NCI-H345 (cell line): ENCODE measurements at places on chromosomes 16 and 17.

GRCh38 chr17:43946781-43947180, 4.5 kb upstream of the PPY start:
- DNase-seq = no peak

GRCh38 chr17:31294231-31294630, 2.8 kb downstream of the OMG start:
- DNase-seq = no peak

DNA sequence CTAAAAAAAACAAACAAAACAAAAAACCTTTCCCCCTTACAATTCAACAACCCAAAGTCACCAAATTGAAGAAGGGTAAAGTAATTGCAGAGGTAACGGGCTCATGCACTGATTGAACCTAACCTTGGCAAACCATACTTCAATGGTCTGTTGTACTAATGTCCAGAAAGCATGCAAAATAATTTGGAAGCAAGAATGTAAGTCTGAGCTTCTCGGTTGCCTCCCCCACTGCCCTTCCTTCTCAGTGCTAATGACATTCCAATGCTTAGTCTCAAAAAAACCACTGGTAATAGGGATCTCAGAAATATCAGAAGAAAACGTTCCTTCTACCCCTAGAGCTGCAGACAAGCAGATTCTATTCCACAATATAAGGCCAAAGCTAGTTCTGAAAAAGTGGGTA, 15.8 kb downstream of the KRABD2 start:
- no peak for DNase-seq

- no peak for DNase-seq
These were observed 315.6 kb downstream of the SEC14L1 start for GRCh38 chr17:77456271-77456950.

DNA sequence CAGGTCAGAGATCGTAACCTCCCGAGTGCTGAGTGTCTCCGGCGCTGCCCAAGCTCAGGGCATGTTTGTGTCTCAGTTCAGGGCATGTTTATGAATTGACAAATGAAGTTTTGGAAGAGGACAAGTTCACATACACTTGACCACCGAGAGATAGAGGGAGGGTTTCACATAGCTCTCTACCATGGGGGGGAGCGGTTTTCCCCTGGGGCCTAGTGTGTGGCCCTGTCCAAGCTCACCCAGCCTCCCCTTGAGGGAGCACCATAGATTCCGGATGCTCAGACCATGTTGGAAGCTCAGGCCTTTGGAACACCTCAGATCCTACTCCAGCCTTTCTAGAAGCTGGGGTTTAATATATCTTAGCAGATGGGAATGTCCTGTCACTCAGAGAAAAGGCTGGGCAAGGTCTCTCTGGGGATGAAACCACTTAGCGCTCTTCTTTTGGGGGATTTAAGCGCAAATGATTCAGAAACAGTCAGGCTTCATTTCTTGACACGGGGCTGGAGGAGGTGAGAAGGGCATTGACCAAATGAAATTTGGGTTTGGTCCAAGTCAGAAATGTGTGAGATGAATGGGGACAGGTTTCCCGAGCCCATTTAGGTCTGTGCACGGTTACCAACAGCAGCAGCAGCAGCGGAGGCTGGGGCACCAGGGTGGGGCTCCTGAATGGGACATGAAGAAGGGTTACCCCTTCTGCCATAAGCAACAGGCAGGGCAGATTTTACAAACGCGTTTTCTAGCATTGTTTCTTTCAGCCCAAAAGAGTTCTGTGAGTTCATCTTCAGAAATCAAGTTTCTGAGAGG, 96.6 kb downstream of the METRNL start:
- DNase-seq = no peak

DNA sequence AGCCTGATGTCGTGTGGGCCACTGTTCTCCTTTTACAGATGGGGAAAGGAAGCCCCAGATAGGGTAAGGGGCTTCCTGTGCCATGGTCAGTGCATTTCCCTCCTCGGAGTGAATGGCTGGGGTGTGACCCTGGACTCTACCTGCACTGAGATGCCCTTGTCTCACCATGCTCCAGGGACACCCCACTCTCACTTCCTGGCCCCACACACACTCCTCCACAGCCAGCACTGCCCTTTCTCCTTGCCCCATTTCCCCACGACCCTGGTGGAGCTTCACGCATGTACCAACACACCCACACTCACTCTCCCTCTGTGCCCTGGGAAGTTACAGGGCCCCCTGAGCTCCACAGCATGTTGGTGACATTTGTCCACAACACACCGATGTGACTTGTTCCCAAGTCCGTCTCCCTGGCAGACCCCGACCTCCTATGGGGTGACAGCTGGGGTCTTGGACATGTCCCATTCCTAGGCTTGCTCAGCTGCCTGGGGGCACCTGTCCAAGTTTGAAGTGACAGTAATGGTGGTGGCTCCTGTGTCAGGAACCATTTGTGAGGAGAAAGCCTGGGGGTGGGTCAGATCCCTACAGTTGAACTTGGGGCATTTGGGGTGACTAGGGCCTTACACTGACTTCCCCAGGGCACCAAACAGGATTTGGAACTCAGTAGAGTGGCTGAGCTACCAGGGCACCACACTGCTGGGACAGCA, 47.4 kb downstream of the PECAM1 start:
- no peak for DNase-seq

DNA sequence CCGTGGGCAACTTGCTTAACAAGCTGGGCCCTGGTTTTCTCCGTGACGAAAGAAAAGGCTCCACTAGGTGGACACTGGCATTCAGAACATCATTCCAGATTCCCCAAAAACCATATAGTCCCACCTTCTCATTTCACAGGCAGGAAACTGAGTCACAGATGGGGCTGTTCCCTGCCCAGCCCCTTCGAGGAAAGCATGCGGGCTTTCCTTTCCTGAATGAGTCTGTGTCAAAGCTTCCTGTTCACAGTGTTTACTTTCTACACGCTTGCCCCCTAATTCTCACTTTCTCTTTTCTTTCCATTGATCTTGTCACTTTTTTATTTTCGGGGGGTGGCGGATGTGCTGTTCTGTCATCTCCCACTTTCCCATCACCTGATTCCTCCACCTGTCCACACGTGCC, 10.3 kb upstream of the LGALS9 start:
- no peak for DNase-seq

DNA sequence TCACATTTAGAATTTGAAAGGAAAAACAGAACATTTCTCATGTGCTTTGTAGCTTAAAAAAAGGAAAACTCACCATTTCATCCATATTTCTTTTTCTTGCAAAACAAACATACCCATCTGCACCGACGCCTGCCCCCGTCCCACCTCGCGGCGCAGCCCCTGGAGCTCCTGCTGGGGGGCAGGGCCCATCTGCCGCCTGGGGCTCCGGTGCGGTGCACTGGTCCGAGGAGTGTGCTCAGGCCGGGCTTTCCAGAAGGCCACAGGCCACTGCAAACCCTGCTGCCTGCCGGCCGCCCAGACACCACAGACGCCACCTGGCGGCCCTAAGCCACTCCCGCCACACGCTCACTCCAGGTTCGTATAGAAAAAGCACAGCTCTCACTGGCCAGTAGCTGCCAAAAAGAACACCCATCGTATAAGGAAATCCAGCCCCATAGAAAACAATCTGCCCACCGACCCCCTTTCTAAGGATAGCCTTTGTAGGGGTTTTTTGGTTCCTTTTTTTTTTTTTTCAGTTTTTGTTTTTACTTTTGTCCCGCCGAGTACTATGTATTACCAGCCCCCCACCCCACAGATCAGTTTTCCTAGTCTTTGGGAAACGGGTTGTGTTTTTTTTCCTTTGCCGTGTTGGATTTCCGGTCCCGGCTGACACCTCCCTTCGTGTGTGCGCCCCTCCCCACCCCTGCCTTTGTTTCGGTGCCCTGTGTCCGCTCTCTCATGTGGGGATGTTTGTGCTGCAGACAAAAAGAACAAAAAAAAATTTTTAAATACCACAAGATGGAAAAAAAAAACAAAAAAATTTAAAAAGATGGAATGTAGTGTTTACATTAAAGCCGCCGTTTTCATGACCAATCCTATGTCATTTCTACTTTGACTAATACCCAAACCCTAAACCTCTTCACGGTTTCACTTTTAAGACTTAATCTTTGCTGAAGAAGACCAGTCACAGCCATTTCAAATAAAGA, 68.8 kb downstream of the AMFR start:
- DNase-seq = no peak

- DNase-seq = no peak
These were observed 16.7 kb upstream of the IRF8 start for GRCh38 chr16:85882181-85882810.
